ENCODE measurements at places on chromosomes 4 and X.
A peak's percentile ranks its signal among the peaks of the same experiment; 100 is the strongest.

DNA sequence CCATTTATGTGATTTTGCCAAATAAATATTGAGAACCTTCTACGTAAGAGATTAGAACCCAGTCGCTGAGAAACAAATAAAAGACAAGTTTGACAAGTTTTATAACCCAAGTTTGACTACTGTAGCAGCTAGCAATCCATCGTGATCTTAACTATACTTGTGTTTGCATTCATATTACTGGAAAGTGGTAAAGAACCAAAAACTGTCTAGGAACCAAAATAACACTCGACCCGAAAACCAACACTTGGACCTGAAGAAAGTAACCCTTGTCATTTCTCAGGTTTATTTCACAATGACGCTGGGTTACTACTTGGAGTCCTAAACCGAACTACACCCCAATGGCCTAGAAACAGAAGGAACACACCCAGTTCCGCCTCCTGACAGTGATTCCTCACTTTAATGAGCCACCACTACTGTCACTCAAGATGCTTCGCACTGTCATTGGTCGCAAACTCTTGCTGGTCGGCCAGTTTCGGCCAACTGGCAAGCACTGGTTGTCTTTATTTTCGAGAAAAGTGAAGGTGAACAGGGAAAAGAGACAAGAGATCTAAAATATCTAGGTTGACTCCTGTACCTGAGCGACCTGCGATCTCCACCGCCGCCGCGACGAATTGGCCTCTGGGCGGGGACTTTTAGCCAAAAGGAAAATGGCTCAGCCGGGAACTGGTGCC, 496 bp downstream of the FBXO8 start:
- peak; percentile 71 for DNase-seq

DNA sequence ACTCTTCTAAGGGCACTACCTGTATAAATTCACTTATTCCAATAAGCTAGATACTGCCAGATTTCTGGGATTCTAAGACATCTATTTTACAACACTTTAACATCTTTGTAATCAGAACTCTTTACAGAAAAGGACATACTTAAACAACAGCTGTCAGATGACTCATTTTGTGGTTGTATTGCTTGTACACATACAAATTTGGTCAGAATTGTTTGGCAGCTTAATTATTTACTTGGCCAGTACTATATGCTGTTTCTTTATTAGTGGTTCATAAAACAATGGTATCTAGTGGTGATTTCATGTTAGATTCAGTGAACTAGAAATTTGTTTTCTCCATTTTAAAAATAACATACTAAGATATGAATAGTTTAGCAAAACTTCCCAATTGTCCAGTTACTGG, 27.2 kb downstream of the PALLD start:
- no peak for DNase-seq

DNA sequence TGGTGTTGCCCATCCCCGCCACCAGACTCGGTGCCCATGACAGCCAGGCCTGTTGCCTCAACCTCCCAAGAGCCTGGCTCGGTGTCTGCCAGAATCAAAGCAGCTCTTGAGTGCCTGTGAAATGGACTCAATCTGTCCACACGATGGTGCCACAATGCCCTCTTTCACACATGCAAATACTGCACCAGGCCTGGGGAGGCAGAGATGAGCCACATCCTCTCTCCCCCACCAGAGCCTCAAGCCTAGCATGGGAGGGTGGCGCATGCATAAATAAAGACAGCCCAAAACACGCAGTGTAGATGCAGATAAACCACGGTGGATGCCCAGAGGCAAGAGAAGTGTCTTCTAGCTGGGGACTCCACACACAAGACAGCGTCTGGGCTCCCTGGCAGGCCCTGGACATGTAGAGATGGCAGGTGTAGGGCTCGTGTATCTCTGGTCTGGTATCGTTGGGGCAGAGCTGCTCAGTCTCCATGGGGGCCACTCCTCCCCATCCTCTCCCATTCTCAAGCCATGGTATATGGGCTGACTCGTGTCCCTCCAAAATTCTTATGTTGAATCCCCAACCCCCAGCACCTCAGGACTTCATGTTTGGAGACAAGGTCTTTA, 65.6 kb downstream of the JAKMIP1 start:
- DNase-seq, result peak; percentile 10

DNA sequence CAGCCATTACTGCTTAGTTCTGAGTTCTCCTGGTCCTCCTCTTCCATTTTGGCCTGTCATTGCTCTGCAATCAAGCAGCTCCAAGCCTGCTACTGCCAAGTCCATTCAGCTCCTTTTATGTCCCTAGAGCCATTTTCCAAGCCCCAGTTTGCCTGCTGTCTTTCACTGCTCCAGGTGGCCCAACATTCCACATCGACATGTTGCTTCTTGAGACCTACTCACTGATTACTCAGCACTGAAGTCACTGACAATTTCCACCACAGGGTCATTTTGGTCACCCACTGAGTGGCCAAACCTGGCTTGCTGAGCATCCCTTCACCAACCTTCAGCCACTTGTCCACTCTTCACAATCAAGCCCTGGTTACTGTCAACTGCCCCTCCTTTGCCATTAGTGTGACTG, 27.2 kb downstream of the LRIT3 start:
- DNase-seq, result no peak

- DNase-seq, result no peak
Observed at GRCh38 chr4:26509681-26510333, 19.5 kb upstream of the CCKAR start.

DNA sequence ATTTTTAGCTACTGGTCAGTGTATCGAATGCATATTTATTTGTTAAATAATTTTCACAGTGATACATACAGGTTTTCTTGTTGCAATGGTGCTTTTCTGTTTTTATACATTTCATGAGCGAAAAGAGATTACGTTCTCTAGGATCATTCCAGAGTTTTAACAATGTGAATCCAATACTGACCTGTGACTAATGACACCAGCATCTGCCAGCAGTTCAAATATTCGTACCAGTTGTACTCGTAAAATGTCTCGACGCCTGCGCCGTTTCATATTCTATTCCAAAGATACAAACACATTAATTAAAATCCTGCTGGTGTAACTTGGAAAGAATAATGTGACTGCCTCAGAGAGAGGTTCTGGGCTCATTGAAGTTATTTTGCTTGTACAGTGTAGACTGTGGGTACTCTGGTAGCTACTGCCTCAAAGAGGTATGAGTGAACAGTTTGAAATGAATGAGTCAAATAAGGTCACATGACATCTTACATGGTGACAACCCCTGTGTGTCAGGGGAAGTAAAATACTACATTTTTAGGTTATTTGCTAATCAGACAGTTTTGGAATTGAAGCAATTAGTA, 80.7 kb downstream of the ZAR1 start:
- no peak for DNase-seq

DNA sequence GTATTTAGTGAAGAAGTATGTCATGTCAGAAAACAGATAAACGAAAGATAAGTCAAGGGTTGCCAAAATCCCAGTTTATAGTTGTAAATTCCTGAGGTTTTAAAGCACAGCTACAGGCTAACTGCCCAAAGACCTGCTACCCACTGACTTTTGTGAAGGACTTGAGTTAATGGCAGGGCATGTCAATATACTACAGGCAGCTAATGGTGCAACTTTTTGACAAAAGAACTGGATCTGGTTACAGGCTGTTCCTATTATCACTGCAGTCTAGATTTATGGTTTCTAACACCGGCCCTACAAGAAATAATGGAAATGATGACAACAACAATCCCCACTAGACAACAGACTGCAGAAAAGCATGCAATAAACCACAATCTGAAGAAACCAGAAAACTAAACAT, 6.4 kb downstream of the SCML2 start:
- no peak for DNase-seq
